ENCODE measurements at places on chromosomes 4 and X. TPM values are rescaled to one million over a fixed set of nuclear protein-coding genes. Genes with fewer than 3 reads are reported as not detected.

DNA sequence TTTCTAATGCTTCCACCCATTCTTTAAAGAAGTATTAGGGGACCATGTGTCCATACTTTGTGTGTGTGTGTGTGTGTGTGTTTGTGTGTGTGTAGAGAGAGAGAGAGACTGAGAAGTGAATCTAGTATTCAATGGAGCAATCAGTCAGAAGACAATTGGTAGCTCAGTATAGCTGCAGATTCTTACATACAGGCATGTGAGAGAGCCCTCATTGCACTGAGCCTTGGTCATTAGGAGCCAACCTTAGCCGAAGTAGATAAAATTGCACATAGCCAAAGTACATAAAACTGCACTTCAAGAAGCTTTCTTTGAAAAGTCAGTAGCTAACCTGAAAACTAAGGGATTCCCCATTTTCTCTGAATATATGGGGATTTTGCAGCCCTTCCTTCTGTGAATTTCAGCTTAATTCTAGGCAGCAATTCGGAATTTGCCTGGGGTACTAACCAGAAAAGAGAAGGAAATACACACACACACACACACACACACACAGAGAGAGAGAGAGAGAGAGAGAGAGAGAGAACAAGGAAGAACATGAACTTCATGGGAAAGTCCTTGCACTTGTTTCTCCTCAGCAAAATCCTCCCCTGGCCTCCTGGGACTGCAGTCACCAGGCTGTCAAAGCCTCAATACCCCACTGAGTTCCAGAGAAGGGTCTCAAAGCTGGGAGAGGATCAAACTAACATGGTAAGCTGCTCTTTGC, 1.7 kb upstream of the PRDM8 start:
- DNase-seq, result no peak

GRCh38 chrX:153460826-153461225, 9.6 kb downstream of the HAUS7 start:
- no peak for DNase-seq

DNA sequence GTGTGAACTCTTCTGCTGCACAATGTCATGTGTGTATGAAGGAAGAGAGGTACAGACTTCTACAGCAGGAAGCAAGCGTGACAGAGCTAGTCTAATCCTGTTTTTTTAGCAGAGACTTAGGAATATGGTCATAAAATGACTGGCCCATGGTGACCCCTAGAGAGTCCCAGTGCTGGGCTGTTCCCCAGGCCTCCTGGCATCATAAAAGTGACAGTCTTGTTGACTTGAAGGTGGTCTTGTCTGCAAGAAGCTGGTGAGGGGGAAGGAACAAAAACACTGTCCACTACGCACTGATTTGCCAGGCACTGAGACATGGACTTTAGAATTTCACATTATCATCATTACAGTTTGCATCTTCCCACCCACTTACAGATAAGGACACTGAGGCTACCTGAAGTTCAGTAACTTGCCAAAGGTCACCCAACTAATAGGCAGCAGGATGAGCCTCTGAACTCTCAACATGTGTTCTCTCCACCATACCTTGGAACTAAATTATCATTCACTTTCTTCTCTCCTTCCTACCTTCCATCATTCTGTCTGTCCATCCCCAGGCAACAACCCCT, 63.0 kb downstream of the HADH start:
- no peak for DNase-seq

DNA sequence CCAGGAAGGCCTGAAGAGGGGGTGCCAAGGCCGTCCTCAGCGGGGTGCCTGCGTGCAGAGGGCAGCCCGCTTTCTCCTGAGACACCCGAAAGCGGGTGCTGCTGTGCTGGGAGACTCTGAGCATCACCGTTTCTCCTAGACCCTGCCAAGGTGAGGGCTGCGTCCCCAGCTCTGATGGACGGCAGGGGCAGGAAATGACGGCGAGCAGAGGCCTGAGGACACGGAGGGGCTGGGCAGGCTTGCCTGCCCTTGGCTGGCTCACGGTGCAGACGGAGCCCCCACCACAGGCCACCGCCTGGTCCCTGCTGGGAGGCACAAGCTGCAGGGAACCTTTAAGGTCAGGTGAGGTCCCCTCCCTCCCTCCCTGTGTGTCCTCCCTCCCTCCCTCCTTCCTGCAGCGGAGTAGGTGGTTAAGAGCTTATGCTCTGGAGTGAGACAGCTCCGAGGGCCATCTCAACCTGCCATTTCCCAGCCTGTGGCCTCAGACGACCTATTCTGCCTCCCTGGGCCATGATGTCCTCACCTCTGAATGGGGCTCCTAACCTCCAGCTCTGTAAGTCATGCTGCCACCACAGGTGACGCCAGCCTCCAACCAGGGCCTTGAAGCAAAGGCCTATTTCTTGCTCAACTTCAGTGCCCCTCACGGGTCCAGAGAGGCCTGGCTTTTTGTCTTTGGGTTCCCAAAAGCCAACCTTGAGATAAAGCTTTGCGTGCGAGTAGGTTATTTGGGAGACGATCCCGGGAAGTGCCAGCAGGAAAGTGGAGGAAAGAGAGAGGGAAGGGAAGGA, 54.2 kb upstream of the GRPEL1 start:
- no peak for DNase-seq

- no peak for DNase-seq
Observed at GRCh38 chr4:176548571-176548970, 228.8 kb downstream of the SPCS3 start.

GRCh38 chrX:1536712-1537030, 314 bp downstream of the P2RY8 start:
- no peak for DNase-seq

DNA sequence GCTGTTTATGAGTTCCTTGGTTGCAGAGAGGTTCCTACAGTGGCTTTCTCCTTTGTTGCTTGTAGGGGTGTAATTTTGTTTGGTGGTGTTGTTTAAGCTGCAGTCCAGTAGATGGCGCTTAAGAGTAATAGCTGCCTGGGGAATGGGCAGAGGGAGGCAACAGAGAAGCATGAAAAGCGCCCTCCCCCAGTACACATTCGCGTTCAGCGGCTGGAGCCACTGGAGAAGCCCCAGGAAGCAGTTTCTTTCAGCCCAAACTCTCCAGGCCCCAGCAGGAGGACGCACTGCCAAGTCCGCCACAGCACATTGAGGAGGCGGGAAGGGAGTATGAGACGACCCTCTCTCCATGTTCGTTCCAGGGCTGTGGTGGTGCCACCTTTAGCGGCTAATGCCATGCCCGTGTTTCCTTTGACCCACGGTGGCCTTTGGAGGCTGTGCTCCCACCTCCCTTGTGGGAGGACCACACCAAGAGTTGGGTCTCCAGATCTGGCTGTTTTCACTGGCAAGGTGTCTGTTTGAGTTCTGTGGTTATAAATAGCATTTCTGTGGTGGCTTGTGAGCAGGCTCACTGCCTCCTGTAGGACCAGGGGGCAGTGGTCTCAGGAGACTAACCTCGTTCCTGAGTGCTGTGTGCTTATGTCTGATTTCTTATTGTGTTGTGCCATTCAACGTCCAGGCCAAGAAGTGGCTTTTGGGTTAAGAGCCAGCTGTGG, 252.3 kb downstream of the ARHGAP10 start:
- no peak for DNase-seq

DNA sequence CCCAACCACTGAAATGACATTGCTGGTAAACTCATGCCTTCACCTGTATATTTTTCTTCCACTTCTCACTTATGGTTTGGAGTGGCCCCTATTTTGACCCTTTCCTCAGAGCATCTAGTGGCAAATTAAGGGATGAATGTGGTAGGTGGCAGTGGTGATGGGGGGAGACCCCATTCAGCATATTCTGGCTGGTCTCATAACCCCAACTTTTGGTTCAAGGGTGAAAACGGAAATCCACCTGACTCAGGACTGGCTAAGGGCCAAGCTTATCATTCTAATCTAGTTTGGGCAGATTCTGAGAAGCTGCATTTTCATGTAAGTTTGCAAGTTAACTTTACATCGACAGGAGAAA, 47.0 kb upstream of the NSUN7 start:
- DNase-seq, result no peak

GRCh38 chrX:84909151-84909550, 94.5 kb upstream of the APOOL start:
- no peak for DNase-seq

Gene ZBTB49
- total RNA-seq, result 3.9 TPM

Measured in breast epithelium (tissue), 4 donors.